ENCODE measurements at places on chromosomes 7 and 10.

DNA sequence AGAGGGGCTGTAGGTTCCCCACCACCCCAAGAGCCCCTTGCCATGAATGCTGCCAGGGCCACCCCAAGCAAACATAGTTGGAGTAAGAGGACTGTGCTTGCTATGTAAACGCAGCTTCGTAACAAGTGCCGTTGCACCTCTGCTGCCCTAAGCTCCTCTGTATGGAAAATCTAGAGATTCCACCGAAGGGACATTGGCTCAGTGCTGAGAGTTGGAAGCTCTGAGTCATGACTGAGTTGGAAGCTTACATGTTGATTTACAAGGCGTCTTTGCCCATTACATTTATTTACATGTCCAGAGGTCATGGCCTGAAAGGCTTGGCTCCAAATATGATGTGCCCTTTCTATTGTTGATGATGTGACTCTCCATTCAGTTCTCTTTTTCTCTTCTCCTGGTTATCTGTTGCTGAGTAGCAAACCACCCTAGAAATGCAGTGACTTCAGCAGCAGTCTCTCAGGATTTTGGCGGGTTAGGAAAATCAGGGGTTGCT, 233.1 kb upstream of the TCF7L2 start:
- DNase-seq = no peak

GRCh38 chr10:21675157-21675796, 141.2 kb downstream of the MLLT10 start:
- no peak for DNase-seq

DNA sequence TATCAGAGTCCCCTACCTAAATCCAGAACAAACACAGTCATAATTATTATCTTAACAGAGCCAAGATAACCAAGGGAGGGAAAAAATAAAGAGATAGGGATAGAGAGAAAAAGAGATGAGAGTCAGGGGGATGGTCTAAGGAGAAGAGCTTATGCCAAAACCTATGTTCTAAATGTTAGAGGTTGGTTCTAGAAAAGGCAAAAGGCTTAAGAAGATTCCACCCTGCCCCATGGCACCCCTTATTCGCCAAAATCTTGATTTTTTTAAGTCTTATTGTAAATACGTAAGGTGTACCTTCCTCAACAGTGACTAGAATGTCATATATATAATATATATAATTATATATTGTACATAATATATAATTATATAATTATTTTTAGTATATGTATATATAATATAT, 29.6 kb upstream of the CTNNA3 start:
- DNase-seq = no peak

- DNase-seq = no peak
Observed at GRCh38 chr7:141522657-141523342, 28.4 kb upstream of the AGK start.

DNA sequence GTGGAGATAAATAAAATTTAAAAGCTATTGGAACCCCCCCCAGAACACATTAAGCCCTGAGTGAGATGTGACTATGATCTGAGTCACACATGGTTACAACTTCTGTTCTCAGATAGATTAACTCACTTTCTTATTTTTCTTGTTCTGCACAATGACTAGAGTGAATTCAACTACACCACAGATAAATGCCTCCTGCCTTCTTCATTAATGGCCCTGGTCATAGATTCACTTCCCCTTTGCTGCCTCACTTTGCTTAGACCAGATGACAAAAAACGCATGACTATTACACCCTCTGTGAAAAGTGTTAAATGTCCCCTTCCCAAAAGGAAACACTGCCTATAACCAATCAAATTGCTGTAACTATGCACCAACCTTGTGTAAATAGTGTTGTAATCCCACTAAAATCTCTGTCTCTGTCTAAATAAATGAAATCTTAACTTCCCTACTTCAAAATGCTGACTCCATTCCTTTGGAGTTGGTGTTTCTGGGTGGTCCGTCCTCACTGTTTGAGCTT, 49.4 kb downstream of the AKR1D1 start:
- no peak for DNase-seq

GRCh38 chr10:124097883-124098282, 4.5 kb upstream of the CHST15 start:
- DNase-seq = no peak

- DNase-seq = no peak
Observed at GRCh38 chr7:114711241-114711640, 210.7 kb upstream of the MDFIC start.

DNA sequence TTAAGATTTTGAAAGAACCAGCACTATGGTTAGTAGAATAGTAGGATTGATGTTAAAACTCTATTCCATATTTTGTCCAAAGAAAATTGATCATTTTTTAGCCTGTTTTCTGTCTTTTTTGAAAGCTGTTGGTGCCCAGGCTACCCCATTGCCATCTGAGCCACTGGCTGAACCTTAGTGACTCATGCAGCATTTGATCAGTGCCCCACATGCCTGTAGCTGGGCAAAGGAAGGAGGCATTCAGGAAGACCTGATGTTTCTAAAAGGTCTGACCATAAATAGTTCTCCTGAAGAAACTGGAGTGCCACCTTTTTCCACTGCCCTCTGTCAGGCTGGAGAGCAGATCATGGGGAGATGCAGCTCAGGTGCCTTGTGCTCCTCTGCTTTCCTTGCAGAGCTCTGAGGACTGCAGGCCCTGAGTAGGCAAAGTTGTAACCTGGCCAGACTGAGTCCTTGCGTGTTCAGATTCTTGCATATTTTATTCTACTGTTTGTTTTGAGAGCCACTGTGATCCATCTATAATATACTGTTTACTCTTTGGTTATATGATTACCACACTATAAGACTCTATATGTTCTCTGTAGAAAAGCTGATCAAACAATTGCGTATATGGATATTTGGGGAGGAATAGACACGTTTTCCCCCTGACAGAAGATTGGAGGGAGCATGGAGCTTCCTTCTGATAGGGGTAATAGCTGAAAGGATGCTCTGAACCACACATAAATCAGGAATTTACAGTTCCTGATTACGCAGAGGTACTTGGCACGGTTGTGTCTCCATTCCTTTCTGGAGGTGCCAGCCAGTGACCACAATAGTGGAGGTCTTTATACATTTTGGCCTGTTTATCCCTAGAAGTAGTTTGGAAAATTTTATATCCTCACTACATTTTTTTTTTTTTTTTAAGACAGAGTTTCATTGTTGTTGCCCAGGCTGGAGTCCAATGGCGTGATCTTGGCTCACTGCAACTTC, 48.9 kb upstream of the GJD4 start:
- DNase-seq = no peak

DNA sequence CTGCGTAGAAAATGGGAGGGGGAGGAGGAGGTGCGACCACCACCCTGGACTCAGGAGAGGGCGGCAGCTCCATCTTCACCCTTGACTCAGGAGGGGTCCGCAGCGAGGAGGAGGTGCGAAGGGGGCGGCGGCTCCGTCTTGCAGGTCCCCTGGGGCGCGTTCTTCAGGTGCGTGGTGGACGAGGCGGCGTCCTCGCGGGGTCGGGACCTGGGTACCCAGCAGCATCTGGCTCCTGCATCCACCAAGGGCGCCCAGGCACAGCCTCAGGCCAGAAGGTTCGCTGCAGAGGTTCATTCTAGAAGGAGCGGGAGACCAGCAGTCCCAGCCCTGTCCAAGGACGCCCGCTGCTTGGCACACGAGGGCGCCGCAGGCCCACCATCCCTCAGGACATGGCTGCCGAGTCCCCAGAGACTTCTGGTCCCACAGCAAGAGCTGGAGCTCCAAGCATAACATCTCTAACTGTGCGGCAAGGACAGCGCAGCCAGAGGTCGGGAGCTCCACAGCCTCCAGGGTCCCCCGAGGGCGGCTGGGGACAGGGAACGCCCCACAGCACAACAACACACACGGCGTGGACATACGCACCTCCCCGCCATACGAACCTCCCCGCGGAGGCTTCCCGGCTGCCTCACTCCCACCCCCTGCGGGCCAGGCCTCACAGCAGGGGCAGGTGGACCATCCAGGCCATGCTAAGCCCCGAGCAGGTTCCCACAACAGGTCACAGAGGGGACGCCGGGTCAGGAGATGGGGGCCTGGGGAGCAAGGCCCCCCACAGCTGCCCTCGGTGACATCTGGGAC, 16.8 kb upstream of the DPYSL4 start:
- no peak for DNase-seq

GRCh38 chr10:30943451-30943850, 88.2 kb downstream of the ZNF438 start:
- no peak for DNase-seq

DNA sequence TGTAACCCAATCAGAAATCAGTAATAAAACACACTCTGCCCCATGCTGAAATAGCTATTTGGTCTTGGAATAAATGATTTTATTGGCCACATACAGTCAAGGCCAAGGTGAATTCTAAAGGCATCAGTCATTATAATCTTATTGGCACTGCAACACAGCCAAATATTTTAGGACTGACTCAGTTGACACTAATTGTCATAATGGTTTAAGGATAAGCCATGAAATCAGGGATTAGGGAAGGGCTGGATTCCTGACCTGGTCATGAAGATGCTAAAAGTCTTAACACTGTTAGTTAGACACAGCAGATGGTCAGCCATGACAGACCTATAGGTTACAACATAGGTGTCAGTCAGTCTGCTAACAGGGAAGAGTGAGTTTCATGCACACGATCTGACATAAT, 330.3 kb upstream of the NPSR1 start:
- DNase-seq = no peak

DNA sequence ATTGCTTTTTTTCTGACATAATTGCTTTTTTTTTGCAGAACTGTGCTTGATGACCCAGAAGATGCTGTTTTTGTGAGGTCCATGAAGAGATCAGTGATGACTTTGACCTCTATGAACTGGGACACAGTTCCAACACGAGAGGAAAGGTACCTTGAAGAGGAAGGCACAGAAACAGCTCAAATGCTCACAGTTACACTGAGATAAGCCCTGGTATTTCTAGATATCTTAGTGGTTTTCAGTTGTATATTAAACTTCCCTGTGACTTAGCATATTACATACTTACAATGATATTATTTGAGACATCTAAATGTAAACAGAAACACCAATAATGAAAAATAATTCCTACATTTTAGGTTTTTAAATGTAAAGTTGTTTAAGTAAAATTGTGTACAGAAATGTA, 54.7 kb downstream of the LRRC72 start:
- DNase-seq = no peak

DNA sequence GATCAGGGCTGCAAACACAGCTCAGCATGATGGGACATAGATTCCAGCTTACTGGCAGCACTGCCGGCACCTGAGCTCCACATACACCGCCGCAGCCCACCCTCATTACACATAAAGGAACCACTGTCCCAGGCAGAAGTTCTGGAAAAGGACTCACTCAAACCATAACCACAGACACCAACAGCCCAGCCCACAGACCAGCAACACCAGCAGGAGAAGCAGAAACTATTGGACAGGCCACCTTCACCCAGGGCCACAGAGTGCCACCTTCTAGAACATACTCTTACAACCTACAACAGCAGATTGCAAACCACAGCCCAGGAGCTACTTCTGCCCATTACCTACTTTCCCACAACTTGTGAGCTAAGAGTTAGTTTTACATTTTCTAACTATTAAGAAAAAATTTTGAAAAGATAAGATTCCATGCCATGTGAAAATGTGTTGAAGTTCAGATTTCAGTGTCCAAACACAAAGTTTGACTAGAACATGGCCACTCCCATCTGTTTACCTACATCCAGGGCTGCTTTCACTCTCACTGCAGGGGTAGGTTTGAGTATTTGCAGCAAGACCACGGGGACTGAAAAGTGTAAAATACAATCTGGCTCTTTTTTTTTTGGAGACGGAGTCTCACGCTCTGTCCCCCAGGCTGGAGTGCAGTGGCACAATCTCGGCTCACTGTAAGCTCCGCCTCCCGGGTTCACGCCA, 153.0 kb downstream of the TNS3 start:
- DNase-seq = no peak

- no peak for DNase-seq
Observed at GRCh38 chr7:117347962-117348672, 25.3 kb upstream of the WNT2 start.

GRCh38 chr7:23471106-23471859, 992 bp upstream of the IGF2BP3 start:
- DNase-seq = no peak

DNA sequence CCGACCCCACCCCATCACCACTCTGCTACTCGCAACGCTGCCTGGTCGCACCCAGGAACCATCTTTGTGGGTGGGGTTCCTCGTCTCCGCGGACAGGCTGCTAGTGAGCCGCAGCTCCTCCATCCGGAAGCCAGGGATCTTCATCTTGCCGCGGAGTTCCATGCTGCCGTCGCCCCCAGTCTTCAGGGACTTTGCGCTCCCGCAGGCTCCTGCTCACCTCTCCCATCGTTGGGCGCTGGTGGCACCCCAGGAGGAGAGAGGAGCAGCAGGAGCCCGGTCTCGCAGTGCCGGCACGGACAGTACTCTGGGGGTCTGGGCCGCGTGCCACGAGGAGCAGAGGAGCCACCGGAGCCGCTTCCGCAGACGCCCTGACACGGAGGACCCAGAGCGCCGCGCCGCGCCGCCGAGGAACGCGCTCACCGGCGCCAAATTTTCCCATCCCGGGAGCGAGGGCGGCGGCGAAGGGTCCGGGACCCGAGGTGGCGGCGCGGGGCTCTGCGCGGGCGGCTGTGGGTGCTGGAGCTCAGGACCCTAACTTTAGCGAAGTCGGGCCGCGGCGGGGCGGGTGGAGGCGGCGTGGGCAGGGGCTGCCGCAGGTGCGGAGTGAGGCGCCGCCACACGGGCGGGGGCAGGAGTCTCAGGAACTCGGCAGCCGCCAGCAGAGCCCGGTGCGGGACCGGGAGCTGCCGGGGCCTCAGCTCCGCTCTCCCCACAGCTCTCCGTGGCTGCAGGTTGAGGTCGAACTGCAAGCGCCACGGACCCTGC, 750.1 kb upstream of the SORCS1 start:
- no peak for DNase-seq

DNA sequence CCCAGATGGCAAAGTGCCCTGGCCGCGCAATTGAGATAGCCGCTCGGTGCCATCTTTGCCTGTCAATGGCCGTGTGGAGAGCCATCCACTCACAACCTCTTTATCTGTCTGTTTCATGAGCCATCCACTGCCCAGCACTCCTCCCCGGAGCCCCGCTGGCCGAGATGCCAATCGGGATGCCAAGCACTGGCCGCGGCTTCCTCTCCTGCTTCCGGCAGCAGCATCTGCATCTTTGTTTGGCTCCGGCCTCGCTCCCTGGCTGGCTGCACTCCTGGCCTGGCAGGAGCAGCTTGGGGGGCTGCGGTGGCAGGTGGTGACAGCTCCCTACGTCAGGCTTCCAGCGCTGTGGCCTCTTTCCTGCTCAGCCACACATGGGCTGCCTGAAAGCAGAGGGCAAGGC, 231.7 kb downstream of the USP6NL start:
- DNase-seq = no peak

DNA sequence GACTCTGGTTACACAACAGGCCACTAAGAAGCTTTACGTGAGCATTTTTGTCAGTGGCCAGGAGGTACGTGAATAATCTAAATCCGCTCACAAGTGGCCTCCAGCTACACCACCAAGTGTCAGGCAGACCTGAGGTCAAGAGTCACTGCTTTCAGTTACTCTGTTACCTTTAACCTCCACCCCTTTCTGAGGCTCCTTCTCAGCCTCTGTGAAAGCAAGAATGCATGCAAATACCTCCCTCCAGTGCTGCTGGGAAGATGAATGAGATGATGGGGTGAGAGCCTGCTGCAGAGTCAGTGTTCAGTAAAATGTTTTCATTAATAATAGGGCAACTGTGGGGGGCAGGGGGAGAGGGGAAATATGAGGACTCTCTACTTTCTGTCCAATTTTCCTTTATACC, 11.2 kb downstream of the DDC start:
- DNase-seq = no peak

- peak; percentile 8 for DNase-seq
Observed at GRCh38 chr7:26398427-26398755, 106.7 kb downstream of the SNX10 start.

GRCh38 chr7:77917500-77918262, 119.1 kb downstream of the PHTF2 start:
- no peak for DNase-seq

Measured in stimulated activated CD4-positive, alpha-beta T cell treated with anti-CD3 and anti-CD28 coated beads, Interleukin-12 subunit alpha, Interleukin-12 subunit beta, amount 100 ng/mL, for 48 hours (primary cell).